ENCODE measurements at places on chromosomes 5 and 9. TPM values are rescaled to one million over a fixed set of nuclear protein-coding genes. Genes with fewer than 3 reads are reported as not detected.

DNA sequence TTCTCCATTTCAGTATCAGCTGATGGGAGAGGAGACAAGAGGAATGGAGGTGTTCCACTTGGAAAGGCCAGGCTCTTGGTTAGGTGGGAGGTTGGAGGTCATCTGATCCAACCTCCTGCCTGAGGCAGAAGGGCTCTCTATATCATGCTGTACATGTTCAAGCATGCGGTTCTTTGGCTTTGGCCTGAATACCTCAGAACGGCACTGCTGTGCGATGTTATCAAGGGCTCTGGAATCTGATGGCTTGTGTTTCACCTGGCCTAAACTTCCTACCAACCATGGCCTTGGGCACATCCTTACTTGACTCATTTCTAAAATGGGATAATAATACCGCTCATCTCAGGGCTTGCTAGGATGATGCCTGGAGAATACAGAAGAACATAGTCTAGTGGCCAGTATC, 90.1 kb upstream of the FAM169A start:
- H3K27me3 ChIP-seq = no peaks in the 10 kb centered on the region

- no peaks in the 10 kb centered on the region for H3K4me1 ChIP-seq
- no peaks in the 10 kb centered on the region for H3K27me3 ChIP-seq
These were observed 54.2 kb upstream of the EGFL7 start for GRCh38 chr9:136608348-136609159.

DNA sequence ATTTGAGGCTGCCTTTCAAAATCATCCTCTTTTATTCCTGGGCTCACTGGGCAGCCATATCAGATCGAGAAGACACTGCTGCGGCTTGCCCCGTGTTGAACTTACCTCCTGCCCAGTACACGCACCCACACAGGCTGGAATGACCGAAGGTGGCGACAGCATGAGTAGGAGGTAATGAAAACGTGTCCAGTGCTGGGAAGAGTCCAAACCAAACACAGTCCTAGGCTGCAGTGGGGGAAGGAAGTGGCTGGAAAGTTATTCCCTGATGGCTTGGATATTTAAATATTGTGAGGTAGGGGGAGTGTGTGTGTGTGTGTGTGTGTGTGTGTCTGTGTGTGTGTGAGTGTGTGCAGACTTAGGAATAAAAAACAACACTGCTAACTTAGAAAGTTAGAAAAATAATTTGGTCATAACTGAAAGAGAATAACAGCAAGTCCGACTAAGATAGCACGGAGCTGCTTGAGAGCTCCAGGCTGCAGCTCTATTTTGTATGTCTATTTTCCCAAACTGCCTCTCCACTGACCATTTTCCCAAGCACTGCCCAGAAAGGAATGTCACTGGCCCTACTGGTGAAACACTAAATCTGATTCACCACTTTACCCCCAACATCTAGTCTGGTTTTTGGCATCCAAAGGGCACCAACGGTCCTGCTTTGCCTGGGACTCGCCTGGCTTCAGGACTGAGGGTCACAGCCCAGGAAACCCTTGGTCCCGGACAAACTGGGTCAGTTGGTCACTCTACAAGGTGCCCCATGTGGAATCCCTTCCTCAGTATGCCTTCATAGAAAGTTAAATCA, 41.2 kb downstream of the ANKH start:
- H3K36me3 ChIP-seq = no peaks in the 10 kb centered on the region
- no peak overlapping the region for H3K27ac ChIP-seq
- H3K4me1 ChIP-seq = peaks cover 10% of the 10 kb centered on the region
- H3K4me3 ChIP-seq = peak overlapping the region; percentile 0

- peaks cover 2% of the 10 kb centered on the region for H3K27me3 ChIP-seq
- no peak overlapping the region for H3K27ac ChIP-seq
- no peaks in the 10 kb centered on the region for H3K4me1 ChIP-seq
- H3K4me3 ChIP-seq = no peak overlapping the region
- DNase-seq = no peak
- H3K36me3 ChIP-seq = no peaks in the 10 kb centered on the region
These were observed 850.2 kb upstream of the NUDT12 start for GRCh38 chr5:104412649-104413240.

- H3K4me1 ChIP-seq = no peaks in the 10 kb centered on the region
- no peak overlapping the region for H3K27ac ChIP-seq
- H3K27me3 ChIP-seq = no peaks in the 10 kb centered on the region
- no peaks in the 10 kb centered on the region for H3K36me3 ChIP-seq
These were observed 194.4 kb upstream of the TLE4 start for GRCh38 chr9:79377339-79377855.

GRCh38 chr5:116440457-116441001, 134.1 kb downstream of the SEMA6A start:
- no peaks in the 10 kb centered on the region for H3K27me3 ChIP-seq
- no peak for DNase-seq
- H3K4me1 ChIP-seq = no peaks in the 10 kb centered on the region
- no peak overlapping the region for H3K27ac ChIP-seq
- H3K36me3 ChIP-seq = no peaks in the 10 kb centered on the region
- H3K4me3 ChIP-seq = no peak overlapping the region

GRCh38 chr5:137738947-137739346, 3.1 kb upstream of the KLHL3 start:
- no peaks in the 10 kb centered on the region for H3K36me3 ChIP-seq
- H3K4me1 ChIP-seq = peaks cover 4% of the 10 kb centered on the region
- no peaks in the 10 kb centered on the region for H3K27me3 ChIP-seq

The OR13C4 gene
- total RNA-seq = not detected

DNA sequence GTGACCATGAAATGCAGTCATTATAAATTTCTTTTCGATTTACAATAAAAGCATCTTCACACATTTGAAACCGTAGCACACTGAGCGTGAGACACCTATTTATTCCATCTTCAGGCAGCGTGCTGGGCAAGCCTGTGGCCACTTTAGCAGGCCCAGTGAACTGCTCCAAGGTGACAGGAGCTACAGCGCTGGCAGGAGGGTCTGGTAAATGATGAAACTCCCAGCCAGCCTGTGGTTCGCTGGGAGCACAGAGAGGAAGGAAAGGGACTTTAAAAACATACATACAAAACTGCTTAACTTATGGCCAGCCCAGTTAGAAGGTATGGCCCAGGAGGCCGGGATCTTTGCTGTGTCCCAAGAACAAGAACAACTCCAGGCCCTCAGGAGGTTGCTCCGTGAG, 5.1 kb downstream of the RAPGEF1 start:
- peak overlapping the region; percentile 4 for H3K27ac ChIP-seq
- no peak overlapping the region for H3K4me3 ChIP-seq
- no peaks in the 10 kb centered on the region for H3K27me3 ChIP-seq
- peaks cover 8% of the 10 kb centered on the region for H3K4me1 ChIP-seq

The RMND5B gene
- 38.8 TPM for total RNA-seq

GRCh38 chr9:7028591-7028990, 270.8 kb downstream of the KDM4C start:
- H3K4me3 ChIP-seq = no peak overlapping the region
- H3K36me3 ChIP-seq = peaks cover 3% of the 10 kb centered on the region
- no peak for DNase-seq
- H3K27ac ChIP-seq = no peak overlapping the region
- no peaks in the 10 kb centered on the region for H3K4me1 ChIP-seq
- H3K27me3 ChIP-seq = no peaks in the 10 kb centered on the region

The FOXD4 gene
- total RNA-seq = 0.27 TPM

GRCh38 chr5:113212244-113212920, 222.4 kb downstream of the TSSK1B start:
- H3K4me3 ChIP-seq = no peak overlapping the region
- no peak overlapping the region for H3K27ac ChIP-seq
- H3K4me1 ChIP-seq = no peaks in the 10 kb centered on the region
- DNase-seq = no peak

GRCh38 chr5:163642904-163643303, 137.5 kb downstream of the MAT2B start:
- no peak overlapping the region for H3K4me3 ChIP-seq
- no peaks in the 10 kb centered on the region for H3K27me3 ChIP-seq
- DNase-seq = no peak
- H3K4me1 ChIP-seq = no peaks in the 10 kb centered on the region
- no peak overlapping the region for H3K27ac ChIP-seq
- H3K36me3 ChIP-seq = no peaks in the 10 kb centered on the region

The OR1Q1 gene
- total RNA-seq = not detected

The OLFML2A gene
- total RNA-seq = 7.1 TPM

The C5orf58 gene
- total RNA-seq = not detected

The MRPS2 gene
- total RNA-seq = 20.5 TPM

The SPINK7 gene
- total RNA-seq = not detected

DNA sequence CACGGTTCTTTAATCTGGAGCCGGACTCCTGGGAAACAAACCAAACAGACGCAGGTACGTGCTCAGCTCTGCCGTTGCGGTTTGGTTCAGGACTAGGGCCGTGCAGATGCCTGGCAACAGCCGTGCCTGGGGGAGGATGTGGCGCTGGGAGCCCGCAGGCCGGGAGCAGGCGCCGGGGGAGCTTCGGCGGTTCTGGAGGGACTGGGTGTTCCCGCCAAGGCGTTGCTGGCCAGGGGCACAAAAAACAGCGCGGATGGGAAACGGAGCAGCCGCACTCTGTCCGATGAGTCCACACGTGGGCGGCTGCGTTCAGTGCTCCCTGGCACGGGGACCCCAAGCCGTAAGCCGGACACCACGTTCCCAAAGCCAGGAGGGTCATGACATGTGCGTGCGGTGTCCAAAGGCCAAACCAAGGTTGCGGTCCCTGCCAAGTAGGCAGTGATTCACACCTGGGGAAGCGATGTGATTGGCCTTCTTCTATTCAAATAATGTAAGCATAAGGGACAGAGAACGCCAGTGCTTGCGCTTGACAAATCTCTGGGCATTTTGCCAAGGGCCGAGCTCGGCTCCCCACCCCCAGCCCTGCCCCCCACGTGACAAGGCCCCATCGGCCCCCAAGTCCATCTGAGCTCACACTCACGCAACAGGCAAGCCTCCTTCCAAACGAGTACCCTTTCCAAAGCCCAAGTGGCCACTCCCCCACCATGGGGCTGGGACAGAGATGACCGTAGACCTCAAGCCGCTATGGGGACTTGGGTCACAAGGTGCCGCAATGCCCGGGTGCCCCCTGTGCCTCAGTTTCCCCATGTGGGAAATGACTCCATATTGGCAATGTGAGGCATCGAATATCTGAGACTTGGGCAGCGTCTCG, 49.7 kb upstream of the NKD2 start:
- no peaks in the 10 kb centered on the region for H3K27me3 ChIP-seq
- no peak overlapping the region for H3K4me3 ChIP-seq
- no peaks in the 10 kb centered on the region for H3K4me1 ChIP-seq
- peak; percentile 46 for DNase-seq
- H3K36me3 ChIP-seq = no peaks in the 10 kb centered on the region
- no peak overlapping the region for H3K27ac ChIP-seq

DNA sequence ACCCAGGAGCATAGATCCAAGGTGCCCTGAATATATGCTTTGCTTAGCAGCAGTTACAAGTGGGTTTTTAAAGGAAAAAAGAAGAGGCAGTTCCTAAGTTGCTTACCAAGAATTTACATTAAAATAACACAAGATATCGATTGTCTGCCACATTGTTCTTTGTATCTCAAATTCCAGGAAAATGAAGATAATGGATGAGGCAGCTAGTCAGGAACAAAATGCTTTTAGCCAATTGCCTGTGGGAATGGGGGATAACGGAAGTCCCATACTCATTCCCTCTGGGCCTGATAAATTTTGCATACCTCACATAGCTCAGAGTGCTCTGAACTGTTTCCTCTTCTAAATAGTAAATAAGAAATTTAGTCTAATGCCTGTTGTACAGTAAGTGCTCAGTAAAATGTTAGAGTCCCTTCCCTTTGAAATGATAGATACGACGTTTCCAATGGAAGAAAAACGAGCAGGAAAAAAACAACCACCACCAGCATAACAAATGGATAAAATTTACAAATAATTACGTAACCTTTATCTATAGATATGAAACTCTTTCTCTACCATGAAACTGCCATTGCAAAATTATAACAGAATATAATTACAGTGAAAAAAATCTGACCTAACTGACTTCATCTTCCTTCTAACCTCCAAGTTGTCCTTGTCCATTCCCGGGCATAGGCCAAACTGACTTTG, 35.5 kb upstream of the TENT2 start:
- no peaks in the 10 kb centered on the region for H3K36me3 ChIP-seq
- H3K4me3 ChIP-seq = no peak overlapping the region
- no peak overlapping the region for H3K27ac ChIP-seq
- DNase-seq = no peak

The CCDC187 gene
- not detected for total RNA-seq

DNA sequence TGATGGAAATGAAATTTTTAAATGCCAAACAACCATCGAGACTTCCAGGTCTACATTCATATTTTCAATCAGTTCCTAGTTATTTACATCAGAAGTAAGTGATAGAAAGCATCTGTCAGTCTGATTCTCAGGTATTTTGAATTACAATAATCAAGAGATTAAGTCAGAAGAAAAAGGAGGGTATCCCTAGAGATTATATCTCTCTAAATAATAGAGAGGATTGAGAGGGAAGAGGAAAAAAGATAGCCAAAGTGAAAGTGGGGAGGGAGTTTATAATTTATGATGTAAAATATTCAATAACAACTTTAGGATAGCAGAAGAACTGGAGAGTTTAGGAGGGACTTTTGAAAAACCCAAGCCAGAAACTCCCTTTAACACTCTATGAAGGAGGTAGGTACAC, 400.2 kb downstream of the EFNA5 start:
- no peaks in the 10 kb centered on the region for H3K36me3 ChIP-seq
- no peak overlapping the region for H3K27ac ChIP-seq
- H3K27me3 ChIP-seq = no peaks in the 10 kb centered on the region
- no peak for DNase-seq

GRCh38 chr9:23073136-23073535, 626.5 kb downstream of the DMRTA1 start:
- DNase-seq = no peak
- no peaks in the 10 kb centered on the region for H3K36me3 ChIP-seq
- no peak overlapping the region for H3K27ac ChIP-seq
- H3K4me1 ChIP-seq = no peaks in the 10 kb centered on the region
- no peak overlapping the region for H3K4me3 ChIP-seq

The STK32A gene
- total RNA-seq = 6.4 TPM

DNA sequence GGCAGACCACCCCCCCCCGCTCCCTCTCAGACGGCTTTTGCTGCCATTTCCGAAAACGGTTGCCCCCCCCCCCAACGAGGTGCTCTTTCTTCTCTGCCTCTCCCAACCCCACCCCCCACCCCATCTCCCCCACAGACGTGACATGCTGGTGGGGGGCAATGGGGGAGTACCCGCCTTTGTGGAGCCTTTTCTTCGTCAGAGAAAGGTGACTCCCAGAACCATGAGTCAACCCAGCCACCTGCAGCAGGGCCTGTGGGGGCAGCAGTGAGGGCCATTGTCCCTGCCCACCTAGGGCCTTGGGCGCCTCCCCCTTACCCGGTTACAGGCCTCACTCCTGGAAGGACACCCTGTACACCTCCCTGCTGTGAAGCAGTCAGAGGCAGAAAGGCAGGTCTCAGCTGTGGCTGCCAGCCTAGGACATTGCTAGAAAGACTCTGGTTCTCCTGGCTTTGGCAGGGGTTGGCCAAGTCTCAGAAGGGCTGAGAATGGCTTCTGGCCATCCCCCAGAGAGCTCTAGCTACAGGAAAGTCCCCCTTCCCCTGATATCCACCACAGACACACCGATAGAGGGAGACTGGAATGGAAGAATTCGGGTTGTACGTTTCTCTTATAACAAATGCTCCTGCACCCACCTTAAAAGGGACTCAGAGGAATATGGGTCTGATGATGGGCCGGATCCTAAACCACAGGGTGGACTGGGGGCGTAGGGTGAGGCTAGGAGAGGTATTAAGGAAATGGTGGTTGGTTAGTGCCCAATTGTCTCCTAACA, 2.2 kb downstream of the DNAJB5 start:
- peak overlapping the region; percentile 79 for H3K27ac ChIP-seq
- H3K4me1 ChIP-seq = no peaks in the 10 kb centered on the region
- H3K27me3 ChIP-seq = no peaks in the 10 kb centered on the region
- H3K36me3 ChIP-seq = no peaks in the 10 kb centered on the region

- H3K27me3 ChIP-seq = no peaks in the 10 kb centered on the region
- no peaks in the 10 kb centered on the region for H3K36me3 ChIP-seq
- H3K27ac ChIP-seq = no peak overlapping the region
- H3K4me3 ChIP-seq = no peak overlapping the region
- H3K4me1 ChIP-seq = no peaks in the 10 kb centered on the region
- peak; percentile 45 for DNase-seq
These were observed 371.9 kb downstream of the CETN3 start for GRCh38 chr5:90037646-90038045.
